ENCODE measurements at places on chromosomes 7 and 10.

GRCh38 chr10:88270871-88271713 lies 312.0 kb downstream of the RNLS start:
- no peak for DNase-seq

GRCh38 chr7:35035511-35035961 lies 1.7 kb downstream of the DPY19L1 start:
- no peak for DNase-seq

- DNase-seq: no peak
These were observed 456.4 kb downstream of the TNS3 start for GRCh38 chr7:47125529-47125928.

DNA sequence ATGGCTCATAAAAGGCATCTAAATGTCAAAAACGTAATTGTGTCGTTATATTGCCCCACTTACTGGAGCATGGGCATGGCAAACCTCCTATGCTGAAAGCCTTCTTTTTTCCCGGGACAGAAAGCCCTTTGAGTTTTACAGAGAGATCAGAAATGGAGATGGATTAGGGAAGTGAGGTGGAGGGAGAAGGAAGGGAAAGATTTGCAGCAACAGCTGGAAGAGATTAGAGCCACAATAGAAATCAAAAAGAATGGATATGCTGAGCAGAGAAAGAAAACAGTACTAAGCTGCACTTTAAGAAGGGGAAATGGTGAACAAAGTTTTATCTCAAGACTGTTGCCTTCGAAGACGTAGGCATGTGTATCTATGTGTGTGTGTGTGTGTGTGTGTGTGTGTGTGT lies 97.2 kb upstream of the PCGF5 start:
- no peak for DNase-seq

- DNase-seq: no peak
These were observed 55.6 kb downstream of the PROSER2 start for GRCh38 chr10:11878776-11879175.

DNA sequence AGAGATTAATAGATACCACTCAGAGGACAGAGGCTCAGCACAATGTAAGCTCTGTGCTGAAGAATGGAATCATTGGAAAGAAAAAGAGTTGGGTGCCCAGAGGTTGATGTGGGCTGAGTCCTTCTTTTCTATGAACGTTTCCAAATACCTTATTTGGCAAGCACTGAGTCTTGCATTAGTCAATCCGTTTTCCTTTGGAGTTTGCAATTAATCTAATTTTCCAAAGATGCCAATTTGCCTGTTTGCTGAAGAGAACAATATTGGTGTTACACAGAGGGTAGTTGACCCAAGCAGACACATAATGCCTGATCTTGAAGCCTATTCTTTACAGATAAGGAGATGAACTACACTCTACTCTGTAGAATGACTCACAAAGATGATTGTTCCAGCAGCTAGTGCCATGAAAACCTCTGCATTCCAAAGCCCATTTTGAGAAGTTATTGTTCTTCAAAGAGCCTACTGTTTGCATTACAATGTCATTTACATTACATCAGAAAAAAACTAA lies 55.4 kb upstream of the MET start:
- DNase-seq: no peak

DNA sequence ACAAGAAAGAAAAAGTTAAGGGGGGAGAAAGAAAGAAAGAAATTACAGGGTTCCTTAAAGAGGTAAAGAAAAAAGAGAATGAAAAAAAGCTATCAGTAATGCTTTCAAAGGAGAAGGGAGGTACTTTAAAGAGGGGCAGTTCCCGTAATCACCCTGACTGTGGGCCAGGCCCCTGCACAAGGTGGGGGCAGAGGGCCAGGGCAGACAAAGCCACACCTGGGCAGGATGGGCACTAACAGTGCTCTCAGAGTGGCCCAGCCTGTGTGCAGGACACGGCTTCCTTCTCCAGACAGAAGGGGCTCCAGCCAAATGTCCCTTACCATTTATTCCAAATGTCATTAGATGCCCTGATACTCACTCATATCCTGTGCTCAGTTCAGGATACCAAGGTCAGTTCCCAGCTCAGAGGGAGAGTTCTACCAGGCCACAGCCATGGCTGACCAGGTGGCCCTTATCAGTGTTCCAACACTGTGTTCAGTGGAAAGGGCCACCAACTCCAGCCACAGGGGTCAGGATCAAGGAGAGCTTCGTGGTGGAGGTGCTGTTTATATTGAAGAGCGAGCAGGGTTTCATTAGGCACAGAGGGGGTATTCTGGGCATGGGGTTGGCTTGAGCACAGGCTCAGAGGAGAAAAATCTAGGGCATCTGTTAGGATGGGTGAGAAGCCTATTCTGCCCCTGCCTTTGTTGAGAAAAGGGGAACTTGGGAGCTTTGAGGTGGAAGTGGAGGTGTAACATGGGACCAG lies 29.9 kb downstream of the DPCD start:
- DNase-seq: no peak

DNA sequence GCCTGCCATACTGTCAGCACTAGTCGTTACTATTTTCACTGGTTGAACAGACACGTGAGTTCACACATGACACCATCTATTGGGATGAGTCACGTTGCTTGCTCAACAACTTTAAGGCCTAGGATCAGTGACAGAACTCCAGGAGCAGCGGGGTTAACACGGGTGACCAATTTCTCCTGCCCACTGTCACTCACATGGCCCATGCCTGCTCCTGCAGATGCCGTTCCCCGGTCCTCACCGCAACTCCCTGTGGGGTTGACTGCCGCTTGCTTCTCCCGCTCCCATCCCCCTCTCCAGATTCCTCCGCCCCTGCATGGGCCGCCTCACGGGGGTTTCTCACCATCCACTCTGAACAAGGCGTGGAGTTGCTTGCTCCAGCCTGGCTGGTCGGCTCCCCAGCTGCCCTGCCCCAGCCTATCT lies 128.2 kb downstream of the TAX1BP1 start:
- DNase-seq: no peak

DNA sequence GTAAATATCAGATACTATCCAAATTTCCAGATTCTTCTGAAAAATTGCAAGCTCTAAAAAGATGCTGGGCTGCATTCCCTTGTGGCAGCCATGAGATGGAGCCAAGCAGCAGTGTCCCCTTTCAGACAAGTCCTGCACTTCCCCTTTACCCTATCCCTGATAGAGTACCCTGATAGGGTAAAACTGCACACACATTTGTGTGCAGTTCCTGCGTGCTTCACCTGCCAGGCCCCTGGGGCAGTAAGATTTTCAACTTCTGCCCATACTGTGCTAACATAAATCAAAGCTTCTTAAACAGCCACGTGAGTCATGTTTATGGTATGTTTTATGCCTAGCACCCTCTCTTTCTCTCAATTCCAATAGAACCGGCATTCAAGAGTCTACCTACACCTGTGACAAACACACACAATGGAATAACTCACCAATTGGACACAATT lies 52.2 kb downstream of the IFIT5 start:
- DNase-seq: no peak

DNA sequence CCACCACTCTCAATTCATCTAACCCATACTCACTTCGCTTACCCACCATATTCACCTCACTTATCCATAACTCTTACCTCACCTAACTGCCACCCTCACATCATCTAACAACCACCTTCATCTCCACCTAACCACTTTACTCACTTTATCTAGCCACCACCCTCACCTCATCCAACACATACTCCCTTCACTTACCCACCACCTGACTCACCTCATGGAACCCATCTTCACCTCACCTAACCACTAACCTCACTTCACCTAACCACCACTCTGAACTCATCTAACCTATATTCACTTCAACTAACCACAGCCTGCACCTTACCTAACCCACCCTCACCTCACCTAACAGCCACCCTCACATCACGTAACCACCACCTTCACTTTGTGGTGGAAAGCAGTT lies 84.2 kb downstream of the VIPR2 start:
- DNase-seq: no peak

GRCh38 chr10:48605786-48606529 lies 1.1 kb upstream of the ARHGAP22 start:
- no peak for DNase-seq

DNA sequence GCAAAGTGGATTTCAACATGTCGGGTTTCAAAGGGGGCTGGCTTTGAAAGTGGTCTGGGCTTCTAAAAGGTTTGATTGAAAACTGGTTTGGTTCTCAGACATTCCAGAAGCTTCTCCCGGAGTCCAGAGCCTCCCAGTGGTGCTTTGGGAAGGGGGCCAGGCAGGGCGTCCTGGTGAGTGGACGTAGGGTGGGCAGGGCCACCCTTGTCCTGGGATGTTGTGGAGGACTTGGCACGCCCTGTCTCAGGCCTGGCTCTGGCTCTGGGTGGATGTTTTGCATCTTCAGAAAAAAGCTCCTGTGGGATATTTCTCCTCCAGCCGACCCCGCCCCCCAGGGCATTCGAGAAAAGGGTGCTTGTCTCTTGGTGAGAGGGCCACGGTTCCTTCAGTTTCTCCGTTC lies 31.2 kb downstream of the GRIFIN start:
- no peak for DNase-seq

- no peak for DNase-seq
These were observed 69.3 kb upstream of the PHYHIPL start for GRCh38 chr10:59107147-59107546.

- DNase-seq: peak; percentile 64
These were observed 8.1 kb downstream of the TASOR2 start for GRCh38 chr10:5692461-5693358.

DNA sequence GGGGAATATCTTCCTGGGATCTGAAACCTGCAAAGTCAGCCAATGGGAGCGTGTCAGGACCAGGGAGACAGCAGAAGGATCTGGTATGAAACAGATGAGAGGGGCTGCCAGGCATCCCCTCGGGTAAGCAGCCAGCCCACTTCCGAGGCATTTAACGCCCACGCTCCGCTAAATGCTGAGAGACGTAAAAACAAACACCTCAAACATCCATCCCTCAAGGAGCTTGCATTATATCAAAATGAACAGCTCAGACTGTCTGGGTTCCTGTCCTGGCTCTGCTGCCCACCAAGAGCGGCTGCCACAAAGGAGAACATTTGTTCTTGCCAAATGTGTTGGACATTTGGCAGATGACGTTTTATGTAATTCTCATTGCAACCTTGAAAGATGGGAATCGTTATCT lies 7.0 kb upstream of the SERPINE1 start:
- no peak for DNase-seq

GRCh38 chr7:91164506-91164905 lies 99.7 kb upstream of the FZD1 start:
- no peak for DNase-seq

GRCh38 chr10:13961097-13961496 lies 369.6 kb downstream of the FRMD4A start:
- DNase-seq: no peak

- DNase-seq: no peak
These were observed 92.5 kb downstream of the KMT2E start for GRCh38 chr7:105106473-105106872.

DNA sequence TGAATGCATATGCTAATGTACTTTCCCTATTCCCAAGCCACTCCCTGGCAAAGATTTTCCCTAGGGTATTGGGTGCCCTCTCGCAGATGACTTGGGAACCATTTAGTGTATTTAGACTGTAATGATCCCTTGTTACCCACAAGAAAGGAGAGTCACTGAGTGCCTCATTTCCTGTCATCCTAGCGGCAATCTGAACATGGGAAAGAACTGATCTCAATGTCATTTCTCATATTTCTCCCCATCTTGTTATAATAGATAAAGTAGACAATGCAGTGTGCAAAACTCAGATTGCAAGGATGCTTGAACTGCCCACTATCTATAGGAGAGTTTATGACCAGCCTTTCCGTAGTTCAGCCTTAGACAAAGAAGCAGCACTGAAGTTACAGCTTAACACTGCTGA lies 123.3 kb downstream of the MICU1 start:
- no peak for DNase-seq

- DNase-seq: no peak
These were observed 183.2 kb downstream of the PRPF18 start for GRCh38 chr10:13769946-13770345.

DNA sequence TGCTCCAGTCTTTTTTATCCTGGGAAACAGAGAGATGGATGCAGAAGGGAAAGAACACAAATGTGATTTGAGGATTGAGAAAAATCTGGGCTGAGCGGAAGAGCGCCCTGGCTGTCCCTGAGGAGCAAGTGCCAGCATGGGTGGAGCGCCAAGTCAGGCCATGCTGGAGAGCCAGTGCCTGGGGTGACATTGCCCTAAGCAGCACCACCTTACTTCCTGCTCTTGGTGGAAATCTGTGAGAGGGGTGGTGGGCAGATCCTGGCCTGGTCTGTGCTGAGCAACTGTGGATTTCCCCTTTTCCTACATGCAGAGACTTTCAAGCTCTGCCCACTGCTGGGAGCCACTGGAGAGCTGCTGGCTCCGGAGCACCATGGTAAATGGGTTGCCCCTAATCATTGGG lies 36.9 kb downstream of the DDIT4 start:
- no peak for DNase-seq

DNA sequence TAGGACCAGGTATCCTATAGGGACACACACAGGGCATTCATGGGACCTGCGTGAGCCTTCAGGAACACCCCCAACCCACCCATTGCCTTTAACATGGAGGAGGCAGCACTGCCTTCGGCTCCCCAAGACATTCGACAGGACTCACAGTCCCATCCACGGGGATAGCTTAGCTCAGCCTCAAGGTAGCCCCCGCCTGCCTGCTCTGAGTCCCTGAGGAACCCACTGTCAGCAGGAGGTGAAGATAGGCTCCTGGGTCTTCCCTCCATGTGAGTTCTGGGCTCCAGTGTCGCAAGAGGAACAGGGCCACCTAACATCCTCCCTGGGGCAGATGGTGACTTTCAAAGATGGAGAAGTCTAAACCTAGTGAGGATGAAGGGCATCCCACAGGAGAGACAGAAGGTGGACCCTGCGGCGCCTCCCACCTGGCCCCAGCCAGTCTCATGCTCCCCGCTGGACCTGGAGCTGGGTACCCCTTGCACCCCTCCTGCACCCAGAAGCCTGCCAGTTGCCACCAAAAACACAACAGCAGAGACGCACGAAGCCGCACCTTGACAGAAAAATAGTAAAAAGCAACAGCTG lies 4.9 kb upstream of the ADIRF start:
- no peak for DNase-seq

DNA sequence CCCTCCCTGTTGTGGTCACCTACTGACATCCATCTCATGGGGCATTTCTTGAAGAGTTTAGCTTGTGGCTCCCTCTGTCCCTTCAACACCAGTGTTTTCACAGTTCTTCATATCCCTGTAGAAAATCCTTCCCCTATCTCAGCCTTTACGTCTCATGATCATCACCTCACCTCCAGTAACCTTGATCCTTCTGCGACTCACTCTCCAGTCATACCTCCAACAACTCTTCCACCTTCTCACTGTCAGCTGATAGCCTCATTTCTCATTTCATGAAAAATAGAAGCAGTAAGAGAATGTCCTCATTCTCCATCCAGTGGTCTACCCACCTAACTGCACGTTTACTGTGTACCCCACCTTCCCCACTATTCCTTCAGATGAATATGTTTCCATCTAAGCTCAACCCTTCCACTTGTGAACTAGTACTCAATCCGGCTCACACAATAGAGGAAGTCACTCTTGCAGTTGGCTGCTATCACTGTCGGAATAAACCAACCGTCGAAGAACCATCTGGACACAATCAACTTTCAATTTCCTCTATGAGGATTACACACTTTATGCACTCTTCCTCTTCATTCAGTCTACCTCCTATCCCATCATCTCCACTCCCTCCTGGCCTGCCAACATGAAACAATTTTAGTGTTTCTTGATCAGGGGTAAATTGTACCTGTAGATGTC lies 256.0 kb downstream of the AHR start:
- DNase-seq: no peak

GRCh38 chr7:66500087-66500486 lies 128.6 kb upstream of the KCTD7 start:
- DNase-seq: no peak

Measured in stimulated activated CD8-positive, alpha-beta memory T cell treated with anti-CD3 and anti-CD28 coated beads, Interleukin-15, amount 100 ng/mL, for 4 hours (primary cell).